ENCODE measurements at places on chromosomes 6 and 20.

- no peak for DNase-seq
Measured at GRCh38 chr20:19562426-19562825, 195.6 kb upstream of the RIN2 start.

GRCh38 chr6:56794421-56794820, 151.7 kb upstream of the DST start:
- no peak for DNase-seq

GRCh38 chr20:53070706-53071392, 98.7 kb downstream of the TSHZ2 start:
- DNase-seq = no peak

DNA sequence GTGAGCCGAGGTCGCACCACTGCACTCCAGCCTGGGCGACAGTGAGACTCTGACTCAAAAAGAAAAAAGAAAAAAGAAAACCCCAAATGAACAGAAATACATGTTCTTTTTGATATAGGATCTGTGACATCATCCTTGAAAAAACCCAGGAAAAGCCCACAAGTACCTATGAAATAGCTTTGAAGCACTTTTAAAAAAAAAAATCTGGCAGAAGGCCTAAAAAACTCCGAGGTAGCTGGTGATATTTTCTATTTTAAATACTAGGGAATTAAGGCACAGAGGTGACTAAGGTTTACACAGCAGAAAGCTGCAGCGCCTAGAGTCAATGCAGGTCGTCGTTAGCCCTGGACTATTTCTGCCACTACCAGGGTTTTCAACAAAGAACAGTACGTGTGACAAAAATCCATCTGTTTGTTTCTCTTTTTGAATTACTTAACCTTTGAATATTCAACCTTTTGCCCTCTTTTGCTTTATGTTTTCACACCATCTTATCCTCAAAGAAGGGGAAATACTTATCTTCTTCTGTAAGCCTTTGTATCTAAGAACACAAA, 39.4 kb upstream of the EEF1A1 start:
- DNase-seq = no peak

DNA sequence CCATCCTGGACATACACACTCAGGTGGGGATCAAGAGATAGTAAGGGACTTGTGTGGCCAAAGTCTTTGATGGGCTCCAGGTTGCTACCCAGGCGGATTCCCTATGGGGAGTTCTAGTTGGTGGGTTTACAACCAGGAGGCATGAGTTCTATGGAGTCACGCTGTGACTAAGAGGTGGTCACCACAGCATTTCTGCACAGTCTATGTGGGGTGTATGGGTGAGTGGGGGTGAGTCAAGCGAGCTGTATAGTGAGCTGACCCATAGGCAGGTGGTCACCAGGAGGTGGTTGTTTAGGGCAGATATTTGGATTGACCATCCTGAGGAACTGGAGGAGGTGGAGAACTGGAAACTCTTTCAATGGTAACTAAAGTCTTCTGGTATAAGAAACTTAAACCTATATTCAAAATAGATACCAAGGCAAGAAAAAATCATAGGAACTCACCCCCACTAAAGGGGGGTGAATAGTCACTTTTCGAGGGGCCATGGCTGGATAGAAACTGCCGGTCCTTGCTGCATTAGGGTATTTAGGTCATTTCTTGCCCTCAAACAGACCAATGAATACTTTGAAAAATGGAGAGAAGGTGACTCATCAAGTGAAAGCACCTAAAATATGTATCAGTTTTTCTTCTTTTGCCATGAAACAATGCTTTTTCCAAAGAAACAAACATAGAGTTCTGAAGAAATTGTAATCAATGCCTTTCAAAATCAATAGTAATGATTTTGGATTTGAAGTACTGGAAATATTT, 84.3 kb upstream of the NRN1 start:
- DNase-seq = no peak

DNA sequence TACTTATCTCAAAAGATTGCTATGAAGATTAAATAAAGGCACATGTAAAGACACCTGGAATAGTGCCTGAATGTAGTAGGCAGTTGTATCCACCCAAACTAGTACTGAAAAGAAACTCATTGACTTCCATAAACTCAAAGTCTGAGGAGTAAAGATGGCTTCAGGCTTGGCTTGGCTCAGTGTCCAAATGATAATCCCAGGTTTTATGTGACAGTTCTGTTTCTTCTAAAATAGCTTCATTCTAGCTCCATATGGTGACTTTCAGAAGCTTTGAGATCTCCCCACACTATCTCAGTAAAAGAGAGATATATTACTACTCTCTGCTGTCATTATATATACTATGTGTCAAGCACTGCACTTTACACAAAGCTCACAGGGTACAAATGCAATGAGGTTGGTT, 121.3 kb downstream of the DOK5 start:
- no peak for DNase-seq

- DNase-seq = no peak
Measured at GRCh38 chr6:32151181-32151862, 417 bp downstream of the PRRT1 start.

DNA sequence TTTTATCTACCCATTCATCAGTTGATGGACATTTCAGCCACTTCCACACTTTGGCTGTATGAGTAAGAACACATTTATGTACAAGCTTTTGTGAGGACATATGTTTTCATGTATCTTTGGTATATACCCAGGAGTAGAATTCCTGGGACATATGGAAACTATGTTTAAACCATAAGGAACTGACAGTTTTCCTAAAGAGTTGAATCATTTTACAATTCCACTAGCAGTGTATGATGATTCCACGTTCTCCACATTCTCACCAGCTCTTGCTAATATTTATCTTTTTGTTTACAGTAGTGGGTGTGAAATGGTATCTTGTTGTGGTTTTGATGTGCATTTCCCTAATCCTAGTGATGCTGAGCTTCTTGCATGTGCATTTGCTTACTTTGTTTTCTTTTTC, 338.1 kb downstream of the PLCB1 start:
- no peak for DNase-seq

GRCh38 chr6:7136859-7137334, 29.1 kb downstream of the RREB1 start:
- no peak for DNase-seq

DNA sequence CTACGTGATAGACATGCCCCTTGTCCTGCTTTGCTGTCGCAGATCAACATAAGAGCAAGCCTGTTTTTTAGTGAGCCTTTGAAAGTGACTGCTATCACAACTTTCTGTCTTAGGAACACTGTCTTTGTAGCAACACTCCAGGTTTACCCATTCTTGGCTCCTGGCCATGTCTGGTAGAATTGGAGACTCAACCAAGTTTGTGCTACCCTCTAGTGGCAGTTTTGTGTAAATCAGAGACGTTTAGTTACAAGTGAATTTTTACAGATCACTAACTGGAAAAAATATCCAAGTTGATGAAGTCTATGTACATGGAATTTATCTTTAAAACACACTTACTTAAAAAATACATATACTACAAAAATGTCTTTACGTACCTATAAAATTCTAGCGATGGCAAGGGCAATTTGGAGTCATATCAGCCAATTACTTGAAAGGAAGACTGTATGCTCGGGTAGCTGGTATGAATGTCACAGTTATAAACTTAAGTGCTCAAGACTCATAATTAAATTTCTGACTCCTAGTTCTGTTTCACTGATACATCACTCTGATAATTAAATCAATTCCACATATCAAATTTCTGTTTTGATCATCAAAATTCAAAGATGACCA, 101.4 kb downstream of the ADGB start:
- DNase-seq = peak; percentile 89

- no peak for DNase-seq
Measured at GRCh38 chr20:24810676-24811407, 138.2 kb upstream of the CST7 start.

GRCh38 chr20:33909331-33909921, 84.3 kb upstream of the RALY start:
- DNase-seq = peak; percentile 90

DNA sequence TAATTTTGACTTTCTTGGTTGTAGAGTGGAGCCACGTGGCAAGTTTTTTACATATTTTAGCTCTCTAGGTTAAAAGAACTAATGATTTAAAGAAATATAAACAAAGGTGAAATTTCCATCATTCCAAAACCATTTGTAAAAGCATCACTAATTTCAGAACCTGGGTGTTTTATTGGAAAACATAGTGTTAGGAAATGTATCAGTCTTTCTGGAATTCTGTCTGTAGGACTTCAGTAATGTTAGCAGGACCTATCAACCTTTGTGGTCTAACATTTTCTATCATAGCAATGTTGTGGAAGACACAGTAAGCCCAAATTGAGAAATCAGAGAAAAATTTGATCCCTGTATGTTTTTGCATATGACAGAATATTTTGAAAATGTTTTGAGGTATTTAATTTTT, 28.3 kb downstream of the L3MBTL3 start:
- peak; percentile 26 for DNase-seq

GRCh38 chr6:134797400-134798113, 152.3 kb downstream of the ALDH8A1 start:
- no peak for DNase-seq

- DNase-seq = no peak
Measured at GRCh38 chr20:39010496-39010895, 48.4 kb downstream of the DHX35 start.

DNA sequence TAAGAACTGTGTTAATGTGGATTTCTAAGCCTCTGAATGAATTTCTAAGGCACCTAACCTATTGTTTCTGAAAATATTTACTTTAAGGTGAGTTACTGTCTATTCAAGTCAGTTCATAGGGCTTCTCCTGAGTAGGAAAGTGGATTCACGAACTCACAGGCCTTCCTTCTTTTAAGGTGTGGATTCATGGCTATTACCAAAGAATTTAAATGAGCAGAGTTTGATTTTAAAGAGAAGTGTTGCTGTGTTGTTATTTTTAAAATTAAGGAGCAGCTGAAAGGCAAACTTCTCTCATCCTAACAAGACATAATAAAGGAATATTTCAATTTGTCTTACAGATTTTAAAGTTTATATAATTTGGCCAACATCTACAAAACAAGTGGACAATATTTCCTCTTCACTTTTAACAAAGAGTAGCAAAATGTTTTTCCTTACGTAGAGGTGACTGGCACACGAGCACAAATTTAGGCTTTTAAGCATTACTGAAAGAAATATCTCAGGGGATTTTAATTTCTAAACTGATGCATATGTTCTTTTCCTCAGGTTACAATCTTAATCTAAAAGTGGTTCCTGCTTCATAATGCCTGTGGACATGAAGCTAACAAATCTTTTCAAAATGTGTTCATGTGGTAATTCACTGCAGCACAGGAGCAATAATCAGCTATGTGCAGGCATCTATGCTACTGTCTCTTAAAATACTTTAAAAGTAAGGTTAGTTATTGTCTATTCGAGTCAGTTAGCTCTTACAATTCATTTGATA, 602 bp upstream of the TSPYL4 start:
- no peak for DNase-seq

DNA sequence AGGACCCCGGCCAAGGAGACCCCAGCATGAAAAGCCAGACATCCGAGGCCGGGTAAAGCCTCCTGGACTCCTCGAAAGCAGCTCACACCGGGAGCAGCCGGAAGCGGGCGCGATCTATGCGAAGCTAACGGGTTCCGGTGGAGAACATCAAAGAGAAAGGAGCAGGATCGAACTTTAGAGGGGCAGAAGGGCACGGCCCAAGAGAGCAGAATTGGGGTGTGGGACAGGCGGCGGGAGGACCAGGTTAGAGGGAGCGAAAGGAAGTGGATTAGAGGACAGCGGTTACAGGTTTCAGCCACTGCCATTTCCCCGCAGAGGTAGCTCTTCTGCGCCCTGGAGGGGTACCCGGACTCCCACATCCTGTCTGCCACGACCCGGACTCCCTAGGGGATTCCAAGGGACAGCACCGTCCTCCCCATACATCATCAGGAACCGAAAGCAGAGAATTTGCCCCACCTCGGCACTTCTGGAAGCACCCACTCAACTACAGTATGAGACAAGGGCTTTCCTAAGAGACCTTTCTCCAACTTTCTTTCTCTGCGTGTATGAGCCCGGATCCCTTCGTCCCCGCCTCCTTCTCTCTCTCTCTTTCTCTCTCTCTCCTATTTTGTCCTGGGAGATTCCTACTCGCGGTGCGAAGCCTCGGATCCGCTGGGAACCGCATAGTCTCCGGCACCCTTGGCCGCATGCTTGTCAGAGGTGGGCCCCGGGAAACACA, 507 bp upstream of the VGLL2 start:
- DNase-seq = peak; percentile 27

DNA sequence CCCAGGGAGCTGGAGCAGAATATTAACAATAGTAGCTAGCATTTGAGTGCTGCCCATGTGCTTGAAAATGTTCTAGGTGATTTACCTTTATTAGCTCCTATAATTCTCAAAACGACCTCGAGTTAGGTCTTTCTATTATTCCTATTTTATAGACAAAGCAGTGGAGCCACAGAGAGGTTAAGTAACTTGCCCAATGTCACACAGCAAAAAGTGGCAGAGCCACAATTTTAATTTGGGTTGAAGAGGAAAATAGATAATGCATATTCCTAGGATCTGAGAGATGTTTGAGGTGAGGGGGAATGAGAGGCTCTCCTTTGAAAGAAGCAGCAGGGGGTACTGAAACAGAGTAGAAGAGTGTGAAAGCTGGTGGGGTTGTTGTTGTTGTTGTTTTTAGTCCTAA, 354.5 kb upstream of the SLC35B3 start:
- no peak for DNase-seq

DNA sequence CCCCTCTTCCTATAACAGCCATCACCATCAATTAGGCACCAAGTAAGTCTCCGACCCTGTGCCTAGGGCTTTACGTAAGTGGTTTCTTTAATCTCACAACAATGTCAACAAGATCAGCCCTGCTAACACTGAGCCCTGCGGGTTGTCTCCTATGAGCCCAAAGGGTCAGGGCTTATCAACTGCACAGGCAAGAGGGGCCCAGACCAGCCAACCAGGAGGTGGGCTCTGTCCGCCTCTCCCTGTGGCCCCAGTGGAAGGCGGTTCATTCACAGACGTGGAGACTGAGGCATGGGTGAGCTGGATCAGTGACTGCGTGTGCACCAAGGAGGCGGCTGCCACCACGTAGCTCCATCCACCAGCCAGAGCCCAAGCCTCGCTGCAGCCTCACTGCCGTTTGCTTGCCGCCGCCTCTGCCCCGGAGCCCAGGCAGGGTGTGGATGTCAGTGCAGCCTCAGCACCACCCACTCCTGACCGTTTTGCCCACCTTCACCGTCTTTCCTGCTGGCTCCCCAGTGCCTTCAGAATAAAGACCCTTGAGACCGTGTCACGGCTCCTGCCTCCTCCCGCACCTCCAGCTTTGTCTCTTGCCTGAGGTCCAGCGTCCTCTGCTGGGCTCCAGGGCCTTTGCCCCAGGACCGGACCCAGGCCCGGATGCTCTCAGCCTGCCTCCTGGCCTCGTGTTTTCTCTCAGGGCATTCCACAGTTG, 78.7 kb downstream of the DLL1 start:
- no peak for DNase-seq

DNA sequence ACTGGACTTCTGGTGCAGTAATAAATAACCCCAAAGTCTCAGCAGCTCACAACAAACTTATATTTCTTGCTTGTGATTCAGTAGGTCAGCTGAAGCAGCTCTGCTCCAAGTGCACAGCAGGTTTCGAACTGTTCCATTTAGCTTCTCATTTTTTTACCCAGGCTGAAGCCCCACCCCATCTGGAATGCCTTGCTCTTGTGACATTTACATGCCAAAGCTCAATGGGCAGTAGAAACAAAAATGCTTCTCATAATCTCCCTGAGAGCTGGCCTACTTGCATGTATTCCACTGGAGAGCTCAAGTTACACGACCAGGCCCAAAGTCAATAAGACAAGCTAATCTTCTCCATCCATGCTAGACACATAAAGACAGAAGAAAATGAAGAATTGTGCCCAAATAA, 165.2 kb downstream of the HAO1 start:
- peak; percentile 39 for DNase-seq

- DNase-seq = no peak
Measured at GRCh38 chr6:35954333-35954732, 33.4 kb upstream of the SRPK1 start.

Data from fibroblast of lung (primary cell).